ENCODE measurements at places on chromosomes 4 and X.

DNA sequence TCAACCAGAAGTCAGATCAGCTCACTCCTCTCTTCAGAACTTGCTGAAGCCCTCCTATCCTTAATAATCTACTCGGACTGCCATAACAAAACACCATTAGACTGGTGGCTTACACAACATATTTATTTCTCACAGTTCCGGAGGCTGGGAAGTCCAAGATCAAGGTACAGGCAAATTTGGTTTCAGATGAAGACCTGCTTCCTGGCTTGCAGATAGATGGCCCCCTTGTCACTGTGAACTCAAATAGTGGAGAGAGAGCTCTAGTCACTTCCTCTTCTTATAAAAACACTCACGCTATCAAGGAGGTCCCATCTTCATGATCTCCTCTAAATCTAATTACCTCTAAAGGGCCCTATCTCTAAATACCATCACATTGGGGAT lies 125.1 kb downstream of the CAMK2D start:
- DNase-seq: no peak

DNA sequence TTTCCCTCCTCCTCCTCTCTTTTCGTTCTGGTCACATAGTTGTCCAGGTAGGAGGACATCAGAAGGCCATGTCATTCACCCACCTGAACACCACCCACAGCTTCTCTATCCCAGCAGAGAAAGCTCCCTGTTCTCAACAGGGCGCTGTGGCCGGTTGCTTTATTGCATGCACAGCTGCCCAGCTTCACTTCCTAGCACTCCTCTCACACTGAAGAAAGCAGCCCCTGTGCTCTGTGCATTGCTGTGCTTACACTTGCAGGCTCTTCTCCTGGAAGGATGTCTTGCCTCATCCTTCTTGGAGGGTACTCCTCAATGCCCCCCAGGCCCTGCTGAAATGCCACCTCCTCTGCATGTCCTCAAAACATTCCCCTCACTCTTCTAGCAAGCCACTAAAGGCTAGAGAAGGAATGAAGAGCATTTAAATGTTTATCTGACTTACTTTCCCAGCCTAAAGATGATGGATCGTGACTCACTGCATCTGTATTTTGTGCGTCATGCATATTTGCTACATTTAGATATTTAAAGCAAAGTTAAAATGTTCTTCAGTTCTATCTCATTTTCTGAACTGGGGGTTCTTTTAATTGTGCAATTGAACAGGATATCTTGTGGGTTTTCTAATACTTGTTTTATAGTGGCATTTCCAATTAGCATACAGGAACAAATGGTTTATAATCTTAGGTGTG lies 186.4 kb upstream of the PUDP start:
- no peak for DNase-seq

DNA sequence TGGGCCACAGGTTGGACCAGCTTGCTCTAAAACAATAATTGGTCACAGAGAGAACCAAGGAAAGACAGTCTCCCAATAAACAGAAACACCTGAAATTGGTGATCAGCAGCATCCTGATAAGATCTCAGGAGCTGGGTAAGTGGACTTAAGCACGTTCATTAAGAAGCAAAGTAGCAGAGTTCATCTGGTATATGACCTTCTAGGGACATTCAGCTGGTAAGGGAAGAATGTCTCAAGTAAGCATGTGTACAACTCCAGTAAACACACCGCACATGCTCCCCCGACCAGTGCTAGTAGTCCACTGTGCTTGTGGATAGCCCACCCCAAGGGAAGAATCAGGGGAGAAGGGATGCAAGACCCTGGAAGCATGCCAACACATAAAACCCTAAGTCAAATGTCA lies 216.9 kb downstream of the EPHA5 start:
- no peak for DNase-seq

- no peak for DNase-seq
Observed at GRCh38 chr4:77605210-77605902, at the start of gene CXCL13. Gene CXCL13, plus strand, starts transcription at chr4:77605820. Its CDS starts 46 bp downstream, at chr4:77605866.

DNA sequence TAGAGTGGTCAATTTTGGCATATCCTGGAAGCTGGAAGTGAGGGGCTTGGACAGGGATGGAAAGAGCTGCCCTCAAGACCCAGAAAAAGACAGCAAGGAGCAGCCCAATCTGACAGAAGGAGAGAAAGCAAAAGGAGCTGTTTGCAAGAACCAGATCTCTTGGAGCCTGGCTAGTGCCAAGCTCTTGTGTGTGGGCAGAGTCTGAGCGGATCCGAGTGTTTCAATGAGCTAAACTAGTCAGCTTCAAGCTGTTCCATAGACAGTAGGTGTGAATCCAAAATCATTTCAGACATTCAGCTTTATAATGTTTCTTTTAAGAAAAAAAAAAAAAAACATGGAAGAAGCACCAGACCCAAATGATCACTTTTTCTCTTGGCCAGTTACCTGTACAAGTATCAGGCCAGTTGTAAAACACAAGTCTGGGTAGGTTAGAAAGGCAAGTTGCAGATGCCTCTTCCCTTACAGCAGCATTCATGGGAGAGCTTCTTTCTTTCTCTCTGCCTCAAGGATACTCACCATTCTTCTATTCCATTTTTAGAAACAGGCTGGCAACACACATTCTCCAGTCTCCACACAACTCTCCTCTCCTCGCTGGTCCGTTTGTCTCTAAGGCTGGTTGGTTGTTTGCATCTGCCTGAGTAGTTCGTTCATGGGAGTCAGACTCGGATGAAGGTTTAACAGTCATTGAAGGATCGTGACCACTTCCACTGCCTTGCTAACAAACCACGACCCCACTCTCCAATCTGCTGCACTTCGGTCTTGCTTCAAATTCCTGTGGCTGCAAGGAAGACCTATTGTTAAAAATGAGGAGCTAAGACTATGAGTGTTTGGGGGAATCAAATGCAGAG lies 105.2 kb upstream of the GATB start:
- no peak for DNase-seq

All from activated gamma-delta T cell (primary cell).